ENCODE measurements at places on chromosomes 12 and 14.

DNA sequence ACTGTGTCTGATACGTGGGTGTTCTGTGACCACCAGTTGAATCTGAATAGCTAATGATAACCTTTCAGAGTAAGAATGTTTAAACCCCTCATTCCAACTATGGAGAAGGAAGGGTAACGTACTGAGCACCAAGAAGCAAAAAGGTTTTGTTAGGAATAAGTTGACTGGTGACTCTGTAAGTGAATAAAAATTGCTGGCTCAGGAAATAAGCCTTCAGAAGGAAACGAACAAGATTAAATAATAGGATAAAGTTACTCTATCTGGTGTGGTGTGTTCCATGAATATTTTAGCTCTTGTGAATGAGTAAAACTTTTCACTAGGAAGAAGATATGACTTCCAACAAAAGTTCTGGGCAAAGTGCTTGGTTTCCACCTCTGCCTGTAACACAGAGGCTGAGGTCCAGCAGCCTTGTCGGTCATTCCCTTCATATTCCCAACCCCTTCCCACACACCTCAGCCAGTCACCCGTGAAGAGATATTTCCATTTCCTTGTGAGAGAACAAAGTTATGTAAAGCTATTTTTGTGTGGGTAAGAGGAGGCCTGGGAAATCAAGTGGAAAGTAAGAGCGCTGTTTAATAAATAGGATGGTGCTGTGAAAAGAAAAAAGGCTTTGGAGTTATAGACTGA is 47.1 kb downstream of the ARF6 start:
- DNase-seq, result no peak

DNA sequence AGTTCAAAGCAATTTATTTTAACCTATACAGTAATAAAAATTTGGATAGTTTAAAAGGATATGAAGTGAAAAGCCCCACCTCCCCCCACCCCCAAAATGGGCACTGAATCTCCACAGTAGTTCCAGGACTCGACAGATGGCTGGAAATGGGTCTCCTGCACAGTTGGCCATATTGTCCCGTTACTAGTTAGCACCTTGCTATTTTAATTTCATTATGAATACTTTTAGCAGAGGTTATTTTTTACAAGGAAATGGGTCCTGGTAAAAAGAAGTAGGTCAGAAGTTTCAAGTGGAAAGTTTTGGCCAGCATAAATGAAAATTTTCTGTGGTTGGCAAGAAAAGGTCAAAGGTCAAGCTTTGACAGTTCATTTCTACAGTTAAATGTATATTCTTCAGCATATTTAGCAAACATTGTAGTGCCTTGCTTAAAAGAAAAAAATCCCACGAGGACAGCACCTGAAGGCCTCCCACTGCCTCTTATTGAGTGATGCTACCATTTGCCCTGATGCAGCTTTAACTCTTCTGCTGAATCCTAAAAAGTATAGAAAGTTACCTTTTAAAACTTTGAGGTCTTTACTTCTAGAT is 28.3 kb downstream of the MTHFD1 start:
- DNase-seq, result no peak

- no peak for DNase-seq
Measured at GRCh38 chr14:43360239-43360638, 1146.8 kb downstream of the FSCB start.

DNA sequence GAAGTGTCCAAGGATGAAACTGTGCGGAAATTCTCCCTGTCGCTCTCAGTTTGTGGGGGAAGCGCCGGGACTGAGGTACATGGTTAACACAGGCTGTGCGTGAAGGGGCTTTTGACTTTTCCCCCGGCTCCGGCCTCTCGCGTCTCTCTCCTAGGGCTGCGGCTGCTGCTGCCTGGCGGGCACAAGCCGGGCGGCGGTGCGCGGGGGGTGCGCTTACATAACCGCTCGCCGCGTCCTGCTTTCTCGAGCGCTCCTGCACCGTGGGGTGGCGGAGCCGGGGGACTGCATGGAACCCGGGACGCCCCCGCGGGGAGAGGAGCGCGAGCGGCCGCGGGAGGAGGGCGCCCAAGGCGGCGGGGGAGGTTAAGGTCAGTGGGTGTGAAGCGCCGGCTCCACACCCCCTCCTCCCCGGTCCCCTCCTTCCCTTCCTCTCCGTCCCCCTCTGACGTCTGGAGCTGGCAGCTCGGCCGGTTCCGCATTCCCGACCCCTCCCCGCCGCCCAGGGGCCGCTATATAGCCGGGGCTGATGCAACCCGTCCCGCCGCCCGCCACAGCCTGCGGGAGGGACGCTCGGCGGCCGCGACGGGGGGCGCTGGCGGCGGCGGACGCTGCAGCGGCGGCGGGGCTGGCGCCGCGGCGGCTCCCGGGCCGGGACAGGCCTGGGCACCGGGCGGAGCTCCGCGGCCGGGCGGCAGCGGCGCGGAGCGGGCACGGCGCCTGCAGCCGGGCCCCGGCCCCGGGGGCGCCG is at the start of gene JDP2:
TSS of gene JDP2 (plus strand) at position 541 of the 748 bp plus-strand sequence. CDS start 9,899 bp downstream, outside the sequence.
- peak; percentile 22 for DNase-seq

GRCh38 chr14:105217774-105218173 is 30.6 kb upstream of the BTBD6 start:
- no peak for DNase-seq

GRCh38 chr14:43900173-43900655 is 606.9 kb downstream of the FSCB start:
- no peak for DNase-seq

DNA sequence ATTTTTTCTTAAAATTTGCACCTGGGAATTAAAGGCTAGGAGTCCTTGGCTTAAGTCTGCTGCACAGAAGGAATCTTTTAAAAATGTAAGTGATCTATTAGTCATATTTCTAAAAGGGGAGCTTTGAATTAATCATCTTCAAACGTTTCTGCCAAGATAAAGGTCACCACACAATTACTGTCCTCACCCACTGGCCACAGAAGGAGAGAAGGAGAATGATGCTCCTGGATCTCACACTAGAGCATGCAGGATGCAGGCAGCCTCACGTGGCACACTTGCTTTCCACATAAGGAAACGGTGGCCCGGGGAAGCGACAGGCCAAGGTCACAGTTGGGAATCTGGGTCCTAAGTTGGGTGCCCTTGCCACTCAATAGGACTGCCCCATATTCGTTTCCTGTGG is 16.9 kb downstream of the PLEKHG7 start:
- DNase-seq, result no peak

DNA sequence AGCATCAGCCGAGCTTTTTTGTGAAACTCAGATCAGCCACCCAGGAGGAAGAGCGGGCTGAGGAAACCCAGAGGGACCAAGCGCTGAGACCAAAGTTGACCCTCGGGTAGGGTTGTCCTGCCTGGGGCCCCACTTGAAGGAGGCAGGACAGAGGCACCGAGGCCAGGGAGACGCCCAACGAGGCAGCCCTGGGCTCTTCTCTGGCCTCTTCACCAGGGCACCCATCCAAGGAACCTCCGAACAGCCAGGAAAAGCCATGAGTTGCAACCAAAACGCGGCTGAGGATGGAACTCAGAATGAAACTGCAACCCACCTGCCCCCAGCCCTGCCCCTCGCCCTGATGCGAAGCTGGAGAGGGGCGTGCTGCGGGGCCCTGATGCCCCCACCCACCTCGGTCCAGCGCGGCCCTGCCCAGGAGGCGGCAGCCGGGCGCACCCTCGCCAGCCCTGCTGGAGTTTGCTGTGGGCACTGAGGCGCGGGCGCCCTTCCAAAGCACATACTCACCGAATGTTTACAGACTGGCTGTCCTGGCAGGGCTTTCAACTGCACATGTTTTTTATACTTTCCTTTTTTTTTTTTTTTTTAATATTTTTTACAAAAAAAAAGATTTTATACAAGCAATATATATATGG is 41.9 kb downstream of the JDP2 start:
- no peak for DNase-seq

GRCh38 chr12:6199531-6200255 is 507 bp upstream of the CD9 start:
- no peak for DNase-seq

- DNase-seq, result no peak
Measured at GRCh38 chr14:78324353-78324752, 154.2 kb downstream of the NRXN3 start.

- DNase-seq, result no peak
Measured at GRCh38 chr12:107101651-107102050, 8.3 kb upstream of the CRY1 start.

- DNase-seq, result no peak
Measured at GRCh38 chr12:19764408-19764807, 325.1 kb downstream of the AEBP2 start.

GRCh38 chr12:110540048-110540447 is 37.9 kb downstream of the RAD9B start:
- no peak for DNase-seq

All from stimulated activated CD4-positive, alpha-beta T cell treated with anti-CD3 and anti-CD28 coated beads, Interleukin-15, amount 100 ng/mL, for 1 hour (primary cell).